ENCODE measurements at places on chromosomes 16 and 17. TPM values are rescaled to one million over a fixed set of nuclear protein-coding genes. Genes with fewer than 3 reads are reported as not detected.

Gene OR1A1
- total RNA-seq = not detected

Gene SETD1A
- 9.8 TPM for total RNA-seq

Gene SP6
- total RNA-seq = not detected

Gene IL17C
- total RNA-seq = 0.15 TPM

Gene SGCA
- not detected for total RNA-seq

Gene CDRT4
- total RNA-seq = 1.4 TPM

Gene NOTUM
- 0.11 TPM for total RNA-seq

Gene KCNG4
- not detected for total RNA-seq

Gene KRTAP4-6
- not detected for total RNA-seq

Gene GP1BA
- total RNA-seq = not detected

Gene DOC2B
- not detected for total RNA-seq

Gene ADAD2
- total RNA-seq = 0.13 TPM

Gene TPSD1
- total RNA-seq = not detected

Gene APOH
- not detected for total RNA-seq

Gene CFAP97D1
- not detected for total RNA-seq

Gene CSH1
- not detected for total RNA-seq

Gene YBX2
- not detected for total RNA-seq

Gene TEDC2
- total RNA-seq = 40.7 TPM

Gene MMP28
- total RNA-seq = not detected

Gene ANTKMT
- total RNA-seq = 71.1 TPM

Gene IRX6
- not detected for total RNA-seq

Gene PRAC2
- total RNA-seq = not detected

Gene TRAPPC1
- 39.0 TPM for total RNA-seq

Gene SPAG5
- 97.4 TPM for total RNA-seq

Gene RCVRN
- total RNA-seq = 1.2 TPM

Gene DDX52
- total RNA-seq = 21.9 TPM

Gene ENO3
- total RNA-seq = 7.2 TPM

Gene SDK2
- total RNA-seq = 0.03 TPM

Gene FOXN1
- not detected for total RNA-seq

Gene CYGB
- not detected for total RNA-seq

Gene NOB1
- total RNA-seq = 60.7 TPM

Gene ARHGAP44
- total RNA-seq = 4.5 TPM

Gene GLIS2
- 2.9 TPM for total RNA-seq

Gene ZNF18
- 7.2 TPM for total RNA-seq

Gene MRM3
- 38.2 TPM for total RNA-seq

Gene ARMC5
- total RNA-seq = 26.0 TPM

Gene DNAH17
- total RNA-seq = 0.30 TPM

Gene ALOX15
- total RNA-seq = not detected

Gene KRTAP2-3
- 0.29 TPM for total RNA-seq

Gene MAPT
- 0.88 TPM for total RNA-seq

Gene STX1B
- 0.98 TPM for total RNA-seq

Gene TLCD2
- 3.1 TPM for total RNA-seq

Gene MMD
- total RNA-seq = 7.8 TPM

Gene C1QTNF8
- not detected for total RNA-seq

Gene ZNF764
- 14.7 TPM for total RNA-seq

Gene TMEM114
- not detected for total RNA-seq

Gene HOXB6
- 11.9 TPM for total RNA-seq

Gene CACNG3
- not detected for total RNA-seq

Gene SBK1
- total RNA-seq = 0.03 TPM

Gene SEPTIN1
- not detected for total RNA-seq

Gene CCL4L2
- total RNA-seq = not detected

Data from A375 (cell line).